ENCODE measurements at places on chromosomes 16 and 17.

- DNase-seq, result no peak
Measured at GRCh38 chr17:60231234-60231633, 81.5 kb downstream of the CA4 start.

GRCh38 chr17:65022751-65023700 lies 33.5 kb downstream of the GNA13 start:
- no peak for DNase-seq

GRCh38 chr16:65547772-65548446 lies 426.0 kb upstream of the CDH11 start:
- DNase-seq, result no peak

- peak; percentile 12 for DNase-seq
Measured at GRCh38 chr17:42783062-42783790, 2.8 kb downstream of the WNK4 start.

DNA sequence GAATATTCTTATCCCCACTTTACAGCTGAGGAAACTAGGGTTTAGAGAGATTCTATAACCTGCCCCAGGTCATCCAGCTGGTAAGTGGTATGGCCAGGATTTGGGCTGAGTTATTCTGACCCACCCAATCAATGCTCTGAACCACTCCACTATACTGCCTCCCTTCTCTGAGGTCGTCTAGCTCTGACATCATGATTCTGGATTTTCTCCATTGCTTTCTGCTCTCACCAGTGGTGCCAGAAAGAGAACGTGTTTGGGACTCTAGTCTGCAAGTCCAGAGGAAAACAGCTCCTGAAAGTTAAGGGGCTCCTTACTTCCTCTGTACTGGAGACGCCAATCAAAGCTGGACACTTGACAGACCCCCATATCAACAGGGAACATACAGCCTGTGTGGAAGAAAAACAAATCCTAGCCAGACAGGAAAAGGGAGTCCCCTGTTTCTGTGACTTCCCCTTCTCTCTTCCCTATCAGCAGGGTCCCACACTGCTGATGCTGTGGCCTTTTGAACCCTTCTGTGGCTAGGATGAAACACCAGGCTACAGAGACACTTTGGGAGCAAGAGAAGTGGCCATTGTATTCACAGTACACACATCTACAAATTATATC lies 6.0 kb upstream of the EZH1 start:
- DNase-seq, result no peak

- DNase-seq, result no peak
Measured at GRCh38 chr17:82437325-82437668, 13.3 kb downstream of the CYBC1 start.

- no peak for DNase-seq
Measured at GRCh38 chr16:85629326-85629725, 16.2 kb downstream of the GSE1 start.

DNA sequence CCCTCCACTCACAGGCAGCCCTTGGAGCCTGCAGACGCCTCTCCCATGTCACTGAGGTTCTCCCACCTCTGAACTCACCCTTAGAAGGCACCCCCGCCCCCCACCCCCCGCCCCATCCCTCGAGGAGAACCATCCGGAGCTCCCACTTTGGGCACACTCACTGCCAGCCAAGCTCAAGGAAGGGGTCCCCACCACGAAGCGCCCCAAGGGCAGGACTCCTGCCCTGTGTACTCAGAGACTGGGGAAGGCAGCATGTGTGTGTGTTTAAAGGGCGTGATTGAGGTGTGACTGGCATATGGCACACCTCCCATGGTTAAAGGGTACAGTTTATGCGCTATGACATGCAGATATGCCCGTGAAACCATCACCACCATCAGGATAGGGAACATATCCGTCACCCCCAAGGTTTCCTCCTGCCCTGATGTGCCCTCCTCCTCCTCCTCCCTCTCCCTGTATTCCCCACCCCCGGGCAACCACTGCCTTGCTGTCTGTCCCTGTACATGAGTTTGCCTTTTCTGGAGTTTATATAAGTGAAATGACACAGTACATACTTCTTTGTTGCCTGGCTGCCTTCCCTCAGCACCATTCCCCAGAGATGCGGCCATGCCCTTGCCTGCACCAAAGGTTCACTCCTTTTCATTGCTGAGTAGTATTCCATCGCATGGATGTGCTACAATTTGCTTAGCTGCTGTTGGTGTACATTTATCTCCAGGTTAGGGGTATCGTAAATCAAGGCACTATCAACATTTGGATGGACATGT lies 14.0 kb upstream of the RBFOX3 start:
- DNase-seq, result no peak

GRCh38 chr17:77485089-77485833 lies 344.5 kb downstream of the SEC14L1 start:
- DNase-seq, result no peak

DNA sequence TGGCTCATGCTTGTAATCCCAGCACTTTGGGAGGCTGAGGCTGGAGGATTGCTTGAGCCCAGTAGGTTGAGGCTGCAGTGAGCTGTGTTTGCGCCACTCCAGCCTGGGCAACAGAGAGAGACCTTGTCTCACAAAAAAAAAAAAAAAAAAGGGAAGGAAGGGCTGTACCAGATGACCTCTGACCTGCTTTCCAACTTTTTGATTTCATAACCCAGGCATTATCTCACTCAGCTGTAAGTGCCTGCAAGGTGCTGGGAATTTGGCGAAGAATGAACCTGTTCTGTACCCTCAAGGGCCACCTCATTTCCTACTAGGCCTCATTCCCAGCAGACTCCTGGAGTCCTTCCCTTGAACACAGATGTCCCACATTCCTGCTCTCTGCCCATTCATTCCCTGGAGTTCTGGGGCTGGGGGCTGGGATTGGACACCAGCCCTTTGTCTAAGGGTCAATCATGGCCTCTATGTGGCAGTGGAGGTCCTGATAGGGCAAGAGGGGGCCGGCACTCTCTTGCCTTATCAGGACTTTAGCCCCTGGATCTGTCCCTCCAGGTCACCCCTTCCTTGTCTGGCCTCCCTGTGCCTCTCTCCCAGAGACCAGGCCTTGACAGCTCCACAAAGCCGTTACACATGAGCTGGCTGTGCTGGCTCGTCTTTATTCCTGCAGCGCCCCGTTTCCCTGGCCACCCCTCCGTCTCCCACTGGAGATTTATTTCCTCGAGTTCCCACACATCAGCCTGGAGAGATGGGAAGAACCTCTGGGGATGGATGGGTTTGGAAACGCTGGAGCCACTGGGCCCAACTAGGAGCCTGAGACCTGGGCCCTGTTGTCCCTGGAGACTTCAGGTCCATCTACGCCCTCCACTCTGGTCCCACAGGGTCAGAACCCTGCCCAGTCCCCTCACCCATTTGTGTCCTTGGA lies 821 bp upstream of the GFAP start:
- no peak for DNase-seq

GRCh38 chr16:27756206-27756970 lies 206.4 kb downstream of the KATNIP start:
- DNase-seq, result no peak

GRCh38 chr16:87463722-87464690 lies 28.8 kb downstream of the ZCCHC14 start:
- peak; percentile 66 for DNase-seq

DNA sequence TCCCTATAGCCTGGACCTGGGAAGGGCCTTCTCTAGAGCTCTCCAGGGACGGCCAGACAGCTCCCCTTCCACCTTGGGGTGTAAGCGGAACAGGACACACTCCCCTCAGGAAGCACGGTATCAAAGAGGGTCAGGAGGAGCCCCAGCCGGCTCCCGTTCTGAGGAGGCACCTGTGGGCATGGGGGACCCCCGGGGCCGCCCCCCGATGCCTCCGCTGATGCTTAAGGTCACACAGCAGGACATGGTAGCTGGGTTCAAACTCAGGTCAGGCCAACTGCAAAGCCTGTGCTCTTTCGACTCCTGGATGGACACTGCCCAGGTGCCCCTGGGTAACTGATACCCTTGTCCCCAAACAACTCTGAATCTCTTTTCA lies 49.8 kb downstream of the CMIP start:
- DNase-seq, result no peak

DNA sequence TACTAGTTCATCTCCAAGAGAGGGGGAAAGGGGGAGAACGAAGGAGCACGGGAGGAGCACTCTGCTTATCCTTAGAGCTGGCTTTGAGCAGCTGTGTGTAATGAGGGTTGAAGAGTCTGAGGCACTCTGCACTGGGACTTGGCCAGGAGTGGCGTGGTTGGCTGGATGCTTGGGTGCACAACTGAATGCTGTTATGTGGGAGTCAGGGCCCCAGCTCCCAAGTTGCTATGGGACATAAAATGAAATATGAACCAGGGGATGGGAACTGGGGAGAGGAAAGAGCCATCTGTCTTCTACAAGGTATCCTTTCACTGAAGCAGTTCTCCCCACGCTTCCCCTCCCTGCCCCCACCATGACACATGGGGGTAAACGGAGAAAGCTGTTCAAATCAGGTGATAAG lies 105.9 kb upstream of the ANKFN1 start:
- DNase-seq, result no peak

DNA sequence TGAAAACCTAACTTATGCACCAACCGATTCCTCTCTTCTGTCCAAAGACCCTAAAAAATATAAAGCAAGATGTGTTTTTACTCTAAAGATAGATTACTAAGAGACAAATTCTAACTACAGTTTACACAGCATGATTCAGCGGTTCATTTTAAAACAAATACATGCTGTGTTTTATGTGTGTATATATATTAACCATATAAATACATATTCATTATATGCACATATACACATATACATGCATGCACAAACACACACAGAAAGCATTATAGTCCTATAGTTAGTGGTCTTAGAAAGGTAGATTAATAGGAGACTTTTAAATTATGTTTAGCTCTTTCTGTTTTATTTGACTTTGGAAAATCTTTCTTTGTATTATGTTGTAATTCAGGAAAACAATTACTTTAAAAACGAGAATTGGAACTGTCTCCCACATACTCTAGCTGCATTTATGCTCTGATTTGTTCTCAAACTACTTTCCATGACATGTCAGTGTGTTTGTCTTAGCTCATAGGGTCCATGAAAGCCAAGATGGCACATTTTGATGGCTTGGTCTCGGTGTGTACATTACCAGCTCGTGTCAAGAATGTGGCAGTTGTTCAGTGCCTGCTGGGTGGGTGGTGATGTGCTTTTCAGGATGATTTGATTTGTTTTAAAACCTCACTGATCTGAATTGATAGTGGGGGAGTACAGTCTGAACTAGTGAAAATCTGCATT lies 548.8 kb upstream of the SALL1 start:
- DNase-seq, result no peak

GRCh38 chr16:23343643-23344612 lies 41.8 kb downstream of the SCNN1B start:
- no peak for DNase-seq

GRCh38 chr17:45383003-45383402 lies 49.7 kb downstream of the ARHGAP27 start:
- DNase-seq, result no peak

DNA sequence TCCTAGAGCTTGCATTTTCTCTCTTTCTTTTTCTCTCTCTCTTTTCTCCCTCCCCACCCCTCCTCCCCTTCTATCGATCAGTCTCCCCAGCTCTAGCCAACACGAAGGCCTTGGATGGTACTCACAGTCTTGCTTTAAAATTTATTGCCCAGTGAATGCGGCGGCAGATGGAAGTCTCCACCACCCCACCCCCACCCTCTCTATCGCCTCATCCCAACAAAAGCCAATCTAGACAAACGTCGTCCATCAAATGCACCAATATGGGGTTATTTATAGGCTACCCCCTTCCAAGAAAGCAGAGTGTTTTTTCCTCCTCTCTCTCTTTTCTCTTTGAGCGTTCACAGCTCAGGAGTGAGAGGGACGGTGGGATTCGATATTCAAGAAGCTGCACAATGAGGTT lies 10.5 kb upstream of the NGFR start:
- DNase-seq, result no peak

DNA sequence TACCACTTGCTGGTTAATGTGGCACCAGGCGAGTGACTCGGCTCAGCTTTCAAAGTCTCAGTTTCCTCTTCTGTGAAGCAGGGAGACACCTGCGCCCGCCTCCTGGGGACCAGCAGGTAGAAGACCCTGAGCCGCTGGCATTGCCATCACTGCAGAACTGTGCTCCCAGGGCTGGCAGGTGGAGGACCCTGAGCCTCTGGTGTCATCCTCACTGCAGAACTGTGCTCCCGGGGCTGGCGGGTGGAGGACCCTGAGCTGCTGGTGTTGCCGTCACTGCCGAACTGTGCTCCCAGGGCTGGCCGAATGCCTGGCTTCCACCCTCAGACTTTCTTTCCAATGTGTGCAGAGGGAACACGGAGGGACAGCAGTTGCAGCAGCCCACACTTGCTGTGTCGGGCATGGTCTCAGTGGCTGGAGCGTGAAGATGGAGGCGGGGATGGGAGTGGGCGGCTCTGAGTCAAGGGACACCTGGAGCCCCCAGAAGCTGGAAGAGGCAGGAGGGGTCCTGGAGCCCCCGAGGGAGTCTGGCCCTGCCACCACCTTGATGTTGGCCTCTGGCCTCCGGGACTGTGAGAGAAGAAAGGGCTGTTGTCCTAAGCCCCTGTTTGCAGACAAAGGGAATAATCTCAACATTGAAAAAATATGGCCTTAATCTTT lies 75.8 kb upstream of the METTL9 start:
- DNase-seq, result no peak

GRCh38 chr17:3531266-3532101 lies 26.1 kb downstream of the TRPV3 start:
- DNase-seq, result no peak

DNA sequence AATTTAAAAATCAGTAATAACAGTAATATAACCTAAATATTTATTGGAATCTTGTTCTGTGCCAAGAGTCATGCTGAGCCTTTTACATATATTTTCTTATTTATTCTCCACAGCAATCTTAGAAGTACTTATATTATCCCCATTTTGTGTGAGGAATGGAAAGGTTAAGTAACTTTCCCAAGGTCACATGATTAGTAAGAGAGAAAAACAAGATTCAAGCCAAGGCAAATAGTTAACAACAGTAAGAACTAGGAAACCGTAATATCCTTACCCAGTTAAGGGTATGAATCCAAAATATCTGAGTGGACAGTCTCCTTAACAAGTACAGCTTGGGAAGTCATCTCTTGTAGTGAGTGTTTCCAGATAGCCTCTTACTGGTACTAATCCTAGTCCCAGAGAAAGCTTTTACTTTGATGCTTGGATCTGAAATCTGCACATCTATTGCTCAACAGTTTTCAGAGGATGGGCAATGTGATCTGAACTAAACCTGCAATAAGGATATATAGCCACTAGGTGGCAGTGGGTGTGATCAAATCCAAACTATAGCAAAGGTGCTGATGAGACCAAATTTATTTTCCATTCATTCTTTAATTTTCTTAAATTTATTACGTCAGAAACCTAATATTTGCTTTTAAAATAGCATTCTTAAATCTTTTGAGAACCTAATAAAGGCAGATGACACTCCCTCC lies 23.3 kb downstream of the SHISA6 start:
- DNase-seq, result no peak
